ENCODE measurements at places on chromosomes 2 and 18.

- no peak for DNase-seq
Measured at GRCh38 chr2:225192869-225193268, 150.6 kb upstream of the DOCK10 start.

DNA sequence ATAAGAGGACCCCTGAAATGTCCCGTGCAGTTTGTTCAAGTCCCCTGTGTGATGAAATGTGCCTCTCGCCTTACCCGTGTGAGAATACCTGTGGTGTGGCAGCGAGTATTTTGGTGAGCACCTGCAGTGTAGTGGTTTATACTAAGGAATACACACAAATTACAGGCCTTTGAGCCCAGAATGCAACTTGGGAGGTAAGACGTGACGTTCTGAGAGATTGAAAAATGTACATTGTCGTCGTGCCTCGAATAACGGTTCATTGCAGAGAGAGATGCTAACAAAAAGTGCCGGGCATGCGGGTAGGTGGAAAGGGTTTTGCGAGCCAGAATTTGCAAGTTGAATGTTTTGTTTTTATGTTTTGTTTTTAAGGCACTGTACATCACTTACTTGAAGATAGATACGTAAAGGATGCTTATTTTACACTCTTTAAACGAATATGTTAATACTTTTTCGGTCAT lies 867 bp downstream of the RBBP8 start:
- no peak for DNase-seq

GRCh38 chr2:222318712-222319585 lies 20.2 kb upstream of the PAX3 start:
- no peak for DNase-seq

GRCh38 chr18:61606759-61607158 lies 273.5 kb downstream of the CDH20 start:
- DNase-seq, result peak; percentile 69

GRCh38 chr18:62522178-62522503 lies 684 bp upstream of the ZCCHC2 start:
- DNase-seq, result no peak

DNA sequence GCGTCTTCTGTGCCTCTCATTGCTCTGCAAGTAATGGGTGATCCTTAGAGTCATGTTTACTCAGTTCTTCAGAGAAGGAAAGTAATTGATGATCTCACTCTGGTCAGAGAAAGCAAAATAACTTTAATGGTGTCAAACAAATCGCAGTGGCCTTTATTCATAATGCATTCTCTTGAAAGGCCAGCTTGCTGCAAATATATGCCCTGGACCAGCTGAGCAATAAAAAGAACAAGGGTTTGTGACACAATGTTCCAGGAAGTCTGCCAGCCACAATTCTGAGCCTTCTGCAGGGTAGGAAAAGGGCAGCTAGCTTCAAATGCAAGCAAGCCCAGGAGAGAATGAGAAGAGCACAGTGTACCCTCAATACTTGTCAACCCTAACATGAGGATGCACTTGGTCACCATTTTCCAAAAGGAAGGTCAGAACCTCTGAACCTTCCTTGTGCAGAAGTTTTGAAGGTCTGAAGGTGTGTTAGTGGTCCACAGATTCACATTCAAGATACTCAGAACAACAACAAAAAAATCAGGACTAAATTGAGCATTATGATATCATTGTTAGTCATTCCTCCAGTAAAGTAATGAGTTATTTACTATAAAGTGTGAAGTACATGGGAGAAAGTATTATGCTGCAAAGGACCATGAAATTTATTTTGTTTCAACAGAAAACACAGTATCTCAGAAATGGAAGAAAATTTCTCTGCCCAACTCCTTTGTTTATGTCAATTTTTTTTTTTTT lies 355.6 kb downstream of the PAX3 start:
- peak; percentile 7 for DNase-seq

DNA sequence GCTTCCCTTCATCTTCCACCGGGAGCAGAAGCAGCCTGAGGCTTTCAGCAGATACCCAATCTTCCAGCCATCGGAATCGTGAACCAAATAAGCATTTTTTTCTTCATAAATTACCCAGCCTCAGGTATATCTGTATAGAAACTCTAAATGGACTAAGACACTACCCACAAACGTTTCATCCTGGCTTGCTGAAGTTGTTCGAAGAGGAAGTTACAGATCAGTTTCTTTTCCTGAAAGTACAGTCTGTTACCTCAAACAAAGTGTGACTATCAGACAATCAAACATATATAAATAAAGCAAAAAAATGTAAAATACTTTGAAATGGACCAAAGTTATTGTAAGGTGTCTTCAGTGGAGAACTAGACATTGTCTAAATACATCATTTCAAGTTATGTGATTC lies 97.9 kb downstream of the MREG start:
- DNase-seq, result no peak

DNA sequence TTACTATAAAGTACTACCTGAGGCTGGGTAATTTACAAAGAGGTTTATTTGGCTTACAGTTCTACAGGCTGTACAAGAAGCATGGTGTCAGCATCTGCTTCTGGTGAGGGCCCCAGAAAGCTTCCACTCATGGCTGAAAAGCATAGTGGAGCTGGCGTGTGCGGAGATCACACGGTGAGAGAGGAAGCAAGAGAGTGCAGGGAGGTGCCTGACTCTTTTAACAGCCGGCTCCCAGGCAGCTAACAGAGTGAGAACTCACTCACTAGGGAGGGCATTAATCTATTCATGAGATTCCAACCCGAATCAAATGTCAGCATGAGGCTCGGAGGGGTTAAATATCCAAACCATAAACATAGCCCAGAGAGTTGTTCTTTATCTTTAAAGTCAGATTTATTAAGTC lies 117.3 kb downstream of the LDLRAD4 start:
- no peak for DNase-seq

Measured in umbilical cord (tissue), 2 donors.